ENCODE measurements at places on chromosomes 1 and 21.

GRCh38 chr1:59016390-59016789 lies 232.5 kb upstream of the JUN start:
- no peak for DNase-seq

DNA sequence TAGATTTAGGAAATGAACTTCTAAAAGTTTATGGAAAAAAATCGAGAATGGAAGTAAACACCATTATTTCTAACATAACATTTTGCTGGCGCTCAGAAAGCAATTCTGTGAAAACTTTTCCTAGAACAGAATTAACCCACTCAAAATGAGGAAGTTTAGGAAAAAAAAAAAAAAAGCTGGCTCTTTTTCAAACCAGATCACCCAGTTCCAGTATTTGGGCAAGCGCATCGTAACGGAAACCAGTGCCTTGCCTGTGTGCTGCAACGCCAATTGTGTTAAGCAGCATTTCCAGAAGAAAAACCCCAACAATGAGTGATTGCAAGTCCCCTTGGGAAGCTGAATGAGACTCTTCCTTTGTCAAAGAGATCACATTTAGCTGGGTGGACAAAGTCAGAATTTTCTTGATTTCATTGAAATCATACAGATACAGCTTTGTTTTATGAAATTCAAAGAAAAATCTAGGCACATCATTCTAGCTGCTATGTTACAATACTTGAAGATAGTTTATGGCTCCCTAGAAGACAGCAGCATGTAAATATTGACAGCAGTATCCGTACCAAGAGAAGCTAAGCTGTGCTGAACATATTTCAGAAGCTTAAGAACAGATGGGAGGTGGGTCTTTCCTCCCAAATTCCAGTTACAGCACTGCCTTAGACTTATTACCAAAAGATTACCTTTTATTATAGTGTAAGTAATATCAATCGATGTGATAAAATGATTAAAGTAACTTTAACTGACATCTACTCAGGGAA lies 113.4 kb downstream of the ERG start:
- no peak for DNase-seq

DNA sequence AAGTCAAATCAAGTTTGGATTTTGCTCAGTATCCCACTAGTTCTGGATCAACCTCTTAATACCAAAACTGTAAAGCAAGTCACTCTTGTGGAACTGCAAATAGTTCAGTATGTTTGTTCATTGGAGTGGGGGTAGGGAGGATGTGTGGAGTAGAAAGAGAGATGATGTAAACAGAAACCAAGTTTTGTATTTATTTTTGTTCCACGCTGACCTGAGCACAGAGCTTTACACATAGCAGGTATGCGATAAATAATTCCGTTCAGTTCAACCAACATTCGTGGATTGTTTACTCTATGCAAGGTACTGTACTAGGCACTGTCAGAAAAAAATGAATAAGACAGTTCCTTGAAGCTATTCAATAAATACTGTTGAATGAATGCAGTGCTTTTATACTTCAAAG lies 4.5 kb upstream of the ZNF644 start:
- DNase-seq = no peak

DNA sequence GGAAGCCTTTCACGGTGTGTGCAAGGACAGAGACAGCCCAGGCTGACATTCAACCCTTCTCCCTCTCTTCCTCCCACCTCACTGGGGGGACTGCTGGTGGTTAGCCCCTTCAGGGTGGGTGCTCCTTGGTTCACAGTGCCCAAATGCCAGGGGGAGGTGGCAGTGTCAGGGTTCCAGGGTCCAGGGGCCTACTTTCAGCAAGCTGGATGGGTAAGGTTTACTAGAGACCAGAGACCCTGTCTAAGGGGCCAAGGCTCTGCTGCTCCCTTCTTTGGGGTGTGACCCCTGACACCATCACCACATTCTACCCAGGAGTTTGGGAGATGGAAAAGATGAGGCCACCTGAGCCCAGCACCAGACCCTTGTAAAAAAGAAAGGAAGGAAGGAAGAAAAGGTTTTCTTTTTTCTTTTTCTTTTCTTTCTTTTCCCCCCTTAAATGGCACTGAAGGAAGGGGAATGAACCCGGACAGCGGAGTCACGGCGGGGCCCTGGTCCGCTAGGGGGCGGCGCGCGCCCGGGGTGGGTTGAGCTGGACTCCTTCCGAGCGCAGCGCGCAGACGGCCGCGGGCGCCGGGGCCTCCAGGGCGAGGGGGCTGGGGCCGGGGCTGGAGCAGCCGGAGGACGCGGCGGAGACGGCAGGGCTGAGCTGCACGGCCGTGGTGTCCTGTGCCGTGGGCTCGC lies 18.8 kb downstream of the KNCN start:
- no peak for DNase-seq

DNA sequence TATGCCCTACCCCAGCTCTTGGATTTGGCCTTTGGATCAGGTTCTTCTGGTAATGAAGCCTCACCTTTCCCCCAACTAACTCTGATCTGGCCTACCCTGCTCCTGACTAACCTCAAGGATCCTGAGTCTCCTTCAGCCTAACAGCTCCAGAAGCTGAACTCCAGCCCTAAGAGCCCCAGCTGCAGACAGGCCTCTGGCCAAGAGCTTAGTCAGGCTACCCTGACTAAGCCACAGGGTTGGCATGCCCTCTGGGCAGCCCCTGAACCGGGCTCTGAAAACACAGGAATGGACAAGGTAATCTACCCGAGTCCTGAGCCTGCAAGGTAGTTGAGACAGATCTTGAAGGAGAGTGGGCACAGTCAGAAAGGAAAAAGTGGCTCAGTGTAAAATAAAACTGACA lies 29.4 kb downstream of the COA7 start:
- no peak for DNase-seq

- DNase-seq = no peak
These were observed 1670.9 kb downstream of the PLA2G4A start for GRCh38 chr1:188499690-188500089.

All from right renal cortex interstitium (tissue), 3 donors.